Lower leg skin (tissue), 4 donors: ENCODE measurements at places on chromosomes 4 and X.

GRCh38 chrX:15663439-15663838 lies 1.2 kb downstream of the CLTRN start:
- no peak for DNase-seq

DNA sequence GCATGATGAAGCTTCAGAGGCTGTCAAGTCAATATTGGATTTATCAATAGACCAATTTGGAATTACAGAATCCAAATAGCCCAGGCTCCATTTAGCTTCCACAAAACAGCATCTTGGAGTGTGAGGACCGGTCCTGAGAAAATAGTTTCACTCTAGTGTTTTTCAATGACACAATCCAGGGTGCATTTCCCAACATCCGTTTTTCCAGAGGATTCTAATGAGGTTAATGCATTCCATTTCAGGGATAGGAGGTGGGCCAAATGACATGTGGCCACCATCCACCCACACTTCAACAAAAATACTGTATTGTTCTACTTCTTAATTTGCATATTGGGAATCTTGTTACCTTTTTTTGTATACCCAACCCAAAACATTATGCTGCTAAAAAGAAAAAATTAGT lies 229.8 kb upstream of the LDB2 start:
- no peak for DNase-seq

GRCh38 chr4:155478336-155478835 lies 101.6 kb upstream of the MAP9 start:
- no peak for DNase-seq

GRCh38 chr4:16140879-16141249 lies 57.0 kb upstream of the PROM1 start:
- no peak for DNase-seq

GRCh38 chrX:150361777-150362351 lies 1.3 kb upstream of the MAMLD1 start:
- DNase-seq: no peak

GRCh38 chr4:137819964-137820383 lies 287.7 kb upstream of the PCDH18 start:
- no peak for DNase-seq

GRCh38 chr4:170374770-170375169 lies 285.0 kb upstream of the AADAT start:
- DNase-seq: no peak

DNA sequence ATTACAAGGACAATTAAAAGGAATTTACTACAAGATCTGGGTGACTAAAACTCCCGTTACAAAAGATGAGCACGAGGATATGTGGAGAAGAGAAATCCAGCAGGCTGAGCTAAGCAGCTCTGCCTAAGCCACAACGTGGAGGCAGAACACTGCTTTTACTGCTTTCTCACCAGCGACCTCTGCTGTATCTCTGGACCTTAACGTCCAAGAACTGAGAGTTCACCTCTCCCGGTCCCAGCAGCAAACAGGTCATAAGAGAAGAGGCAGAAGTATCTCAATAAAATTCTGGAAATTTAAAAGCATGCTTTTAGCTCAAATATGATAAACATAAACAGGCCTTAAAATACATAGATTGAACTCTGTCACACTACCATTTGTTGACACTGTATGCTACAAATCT lies 81.0 kb downstream of the ADGRA3 start:
- no peak for DNase-seq

GRCh38 chr4:151604238-151604637 lies 156.6 kb downstream of the GATB start:
- DNase-seq: no peak
